SW 1271 (cell line): ENCODE measurements at places on chromosomes 11 and 22.

DNA sequence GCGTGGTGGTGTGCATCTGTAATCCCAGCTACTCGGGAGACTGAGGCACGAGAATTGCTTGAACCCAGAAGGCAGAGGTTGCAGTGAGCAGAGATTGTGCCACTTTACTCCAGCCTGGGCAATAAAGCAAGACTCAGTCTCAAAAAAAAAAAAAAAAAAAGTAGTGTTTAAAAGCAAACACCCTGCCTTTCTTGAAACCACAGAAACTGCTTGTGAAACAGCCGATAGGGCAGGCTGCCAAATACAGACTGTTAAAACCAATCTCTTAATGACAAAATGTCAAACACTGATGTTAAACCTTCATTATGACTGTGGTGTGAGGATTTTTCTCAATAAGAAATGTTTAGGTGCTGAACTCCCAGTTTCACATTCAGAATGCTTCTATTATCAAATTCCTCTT lies 27.3 kb downstream of the MARK2 start:
- no peak for DNase-seq

DNA sequence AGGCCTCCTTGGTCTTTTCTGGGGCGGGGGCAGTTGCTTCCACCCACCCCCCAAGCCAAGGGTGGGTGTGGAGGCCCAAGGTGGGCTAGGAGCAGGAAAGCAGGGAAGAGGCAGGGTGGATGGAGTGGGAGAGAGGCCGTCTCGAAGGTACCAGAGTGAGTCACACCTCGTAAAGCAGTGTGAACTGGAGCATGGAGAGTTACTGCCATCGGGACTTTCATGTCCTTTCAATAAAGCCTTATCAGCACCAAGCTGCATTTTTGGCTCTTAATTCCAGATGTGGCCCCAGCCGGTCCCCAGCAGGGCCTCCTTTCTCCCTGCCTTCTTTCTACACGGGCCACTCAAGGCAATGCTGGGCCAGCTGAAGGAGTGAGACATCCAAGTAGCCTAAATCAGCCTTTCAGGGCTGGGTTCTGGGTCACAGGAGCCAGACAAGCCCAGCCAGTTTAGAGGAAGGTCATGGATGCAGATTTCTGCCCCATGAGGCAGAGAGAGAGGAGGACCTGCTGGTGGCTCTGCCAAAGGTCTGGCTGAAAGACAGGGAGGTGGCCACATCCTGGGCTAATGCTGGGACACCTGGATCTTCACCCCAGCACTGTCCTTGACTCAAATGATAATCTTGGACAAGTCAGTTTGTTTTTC lies 59.0 kb upstream of the CD82 start:
- no peak for DNase-seq

DNA sequence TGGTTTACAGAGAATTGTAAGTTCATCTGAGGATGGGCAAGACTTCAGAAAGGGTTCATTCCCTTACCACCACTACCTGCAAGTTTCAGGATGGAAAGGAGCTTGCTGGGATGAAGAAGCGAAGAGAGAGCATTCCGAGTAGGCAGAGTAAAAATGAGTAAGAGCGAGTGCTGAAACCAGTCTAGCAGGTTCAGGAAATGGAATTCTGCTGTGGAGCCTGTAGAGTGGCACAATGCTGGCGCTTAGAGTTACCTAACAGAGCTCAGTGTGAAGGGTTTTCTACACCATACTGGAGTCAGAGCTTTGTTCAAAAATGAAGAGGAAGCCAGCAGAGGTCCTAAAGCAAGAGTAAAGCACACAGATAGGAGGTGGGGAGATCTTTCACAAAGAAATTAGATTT lies 179.2 kb upstream of the ZC3H12C start:
- no peak for DNase-seq

DNA sequence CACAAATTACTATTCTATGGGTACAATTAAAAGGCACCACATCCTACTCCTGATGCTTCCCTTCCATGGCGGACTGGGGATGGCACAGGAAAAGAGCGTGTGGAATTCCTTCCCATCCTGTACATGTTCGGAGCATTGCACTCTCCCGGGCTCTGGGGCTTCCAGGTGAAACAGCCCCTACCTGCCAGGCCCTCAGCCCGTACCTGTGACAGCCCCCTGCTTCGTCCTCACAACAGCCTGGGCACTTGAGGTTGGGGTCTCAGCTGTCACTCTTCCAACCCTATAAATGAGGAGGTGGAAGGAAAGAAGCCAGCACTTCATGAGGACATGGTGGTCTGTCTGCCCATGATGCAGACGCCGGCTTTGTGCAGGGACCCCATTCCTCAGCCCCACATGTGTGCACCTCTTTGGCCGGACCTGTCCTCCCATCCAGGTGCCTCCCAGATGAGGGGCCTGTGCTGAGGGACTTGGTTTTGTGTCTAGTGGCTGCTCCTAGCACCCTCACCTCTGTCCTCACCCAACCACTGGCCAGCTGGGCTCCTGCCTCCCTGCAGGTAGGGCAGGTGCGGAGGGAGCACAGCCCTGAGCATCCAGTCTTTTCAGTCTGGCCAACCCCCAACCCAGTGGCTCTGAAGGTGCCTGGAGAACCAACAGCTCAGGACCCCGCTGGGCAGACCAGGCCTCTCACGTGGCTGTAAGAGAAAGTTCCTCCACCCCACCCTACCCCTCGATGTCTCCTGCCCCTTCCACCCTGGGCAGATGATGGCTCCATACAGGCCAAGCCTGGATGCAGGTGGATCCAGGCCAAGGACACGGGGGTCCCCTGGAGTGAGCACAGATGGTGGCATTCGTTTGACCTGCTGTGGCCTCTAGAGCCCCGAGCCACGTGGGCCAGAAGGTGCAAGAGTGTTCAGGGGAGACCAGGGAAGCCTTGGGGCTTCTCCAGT lies 23.4 kb upstream of the WNT7B start:
- DNase-seq = no peak

- DNase-seq = no peak
Measured at GRCh38 chr11:84947970-84948580, 679.1 kb downstream of the DLG2 start.

GRCh38 chr11:69821511-69822040 lies 2.4 kb upstream of the FGF3 start:
- no peak for DNase-seq

DNA sequence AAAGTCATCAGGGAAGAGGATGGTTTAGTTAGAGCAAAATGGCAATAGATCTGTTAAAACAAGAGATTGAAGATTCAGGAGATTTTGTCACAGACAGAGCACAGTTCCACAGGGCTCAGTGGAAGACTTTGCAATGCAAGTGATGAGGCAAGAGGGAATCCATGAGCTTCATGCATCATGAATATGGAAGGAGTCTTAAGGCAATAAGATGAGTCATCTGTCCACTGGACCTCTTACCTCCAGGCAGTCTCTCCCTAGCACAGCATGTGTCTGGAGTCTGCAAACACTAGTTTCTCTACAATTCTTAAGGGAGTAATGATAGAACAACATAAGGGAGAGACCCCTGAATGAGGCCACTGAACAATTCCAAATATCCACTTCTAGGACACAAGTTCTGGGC lies 245.7 kb downstream of the NXPE2 start:
- no peak for DNase-seq

- DNase-seq = no peak
Measured at GRCh38 chr11:122812638-122813037, 25.7 kb upstream of the CRTAM start.

GRCh38 chr11:9851366-9851765 lies 187.5 kb downstream of the SWAP70 start:
- DNase-seq = no peak

DNA sequence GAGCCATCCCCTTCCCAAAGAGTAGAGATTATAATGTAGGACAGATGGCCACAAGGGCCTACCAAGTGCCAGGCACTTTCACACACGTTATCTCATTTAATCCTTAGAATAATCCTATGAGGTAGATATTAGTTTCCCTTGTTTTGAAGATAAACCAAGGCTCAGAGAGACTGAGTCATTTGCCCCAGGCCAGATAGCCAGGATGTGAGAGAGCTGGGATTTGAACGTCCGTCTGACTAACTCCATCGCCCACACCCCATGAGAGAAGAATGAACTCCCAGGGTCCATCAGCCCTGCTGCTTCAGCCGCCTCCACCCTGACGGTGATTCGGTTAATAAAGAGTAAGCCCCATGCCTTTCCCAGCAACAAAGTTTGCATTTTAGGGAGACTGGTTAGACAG lies 10.7 kb downstream of the PRG3 start:
- DNase-seq = no peak

DNA sequence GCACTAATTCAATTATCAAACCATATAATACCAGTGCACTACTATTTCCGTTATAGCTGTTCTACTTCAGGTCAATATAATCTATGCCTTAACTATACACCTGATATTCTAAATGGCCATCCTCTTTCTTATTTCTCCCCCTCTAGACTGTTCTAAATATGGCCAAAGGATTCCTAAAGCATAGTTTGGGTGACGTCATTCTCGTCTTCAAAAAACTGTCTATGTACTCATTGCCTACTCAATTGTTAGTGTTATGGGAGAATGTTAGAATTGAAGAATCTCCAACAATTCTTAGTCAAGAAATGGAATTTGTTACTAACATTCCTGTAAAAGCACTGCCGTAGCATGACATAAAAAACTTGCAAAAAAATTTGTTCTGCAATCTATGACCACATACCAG lies 431.1 kb upstream of the ANO3 start:
- no peak for DNase-seq

DNA sequence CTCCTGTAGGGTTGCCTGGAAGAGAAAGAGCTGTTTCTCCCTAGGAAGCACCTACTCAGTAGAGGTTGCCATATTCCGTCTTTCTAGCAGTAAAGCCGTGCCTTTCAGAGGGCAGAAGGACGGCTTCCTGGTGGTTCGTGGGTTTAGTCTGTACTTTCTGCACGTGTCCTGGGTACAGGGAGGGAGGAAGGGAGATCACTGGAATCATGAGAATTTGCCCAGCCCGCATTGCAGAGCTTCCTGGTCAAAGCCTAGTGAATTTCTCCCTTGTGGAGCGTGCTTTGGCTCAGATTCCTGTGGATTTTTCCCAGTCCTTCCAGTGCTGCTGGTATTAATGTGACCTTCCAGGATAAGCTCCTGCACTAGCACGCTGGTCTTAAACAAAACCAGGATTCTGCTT lies 44.9 kb downstream of the GRAMD1B start:
- no peak for DNase-seq

DNA sequence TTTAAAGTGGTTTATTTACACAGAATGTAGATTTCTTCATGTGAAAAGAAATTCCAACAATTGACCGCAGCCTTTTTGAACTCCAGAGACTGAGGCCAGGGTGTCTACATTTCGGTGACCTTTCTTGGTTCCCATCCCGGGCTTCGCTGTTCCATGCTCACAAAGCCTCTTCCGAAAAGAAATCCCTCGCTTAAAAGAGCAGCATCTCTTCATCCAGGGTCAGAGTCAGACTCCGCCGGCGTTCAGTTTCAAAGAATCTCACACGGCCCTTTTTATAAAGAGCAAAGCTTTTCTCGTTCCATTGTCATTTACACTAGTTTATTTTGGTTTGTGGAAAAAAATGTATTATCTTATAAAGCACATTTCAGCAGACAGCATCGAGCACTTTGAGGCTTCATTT lies 530.6 kb upstream of the B3GAT1 start:
- DNase-seq = no peak

- DNase-seq = no peak
Measured at GRCh38 chr11:65209711-65210360, 28.1 kb downstream of the CAPN1 start.

DNA sequence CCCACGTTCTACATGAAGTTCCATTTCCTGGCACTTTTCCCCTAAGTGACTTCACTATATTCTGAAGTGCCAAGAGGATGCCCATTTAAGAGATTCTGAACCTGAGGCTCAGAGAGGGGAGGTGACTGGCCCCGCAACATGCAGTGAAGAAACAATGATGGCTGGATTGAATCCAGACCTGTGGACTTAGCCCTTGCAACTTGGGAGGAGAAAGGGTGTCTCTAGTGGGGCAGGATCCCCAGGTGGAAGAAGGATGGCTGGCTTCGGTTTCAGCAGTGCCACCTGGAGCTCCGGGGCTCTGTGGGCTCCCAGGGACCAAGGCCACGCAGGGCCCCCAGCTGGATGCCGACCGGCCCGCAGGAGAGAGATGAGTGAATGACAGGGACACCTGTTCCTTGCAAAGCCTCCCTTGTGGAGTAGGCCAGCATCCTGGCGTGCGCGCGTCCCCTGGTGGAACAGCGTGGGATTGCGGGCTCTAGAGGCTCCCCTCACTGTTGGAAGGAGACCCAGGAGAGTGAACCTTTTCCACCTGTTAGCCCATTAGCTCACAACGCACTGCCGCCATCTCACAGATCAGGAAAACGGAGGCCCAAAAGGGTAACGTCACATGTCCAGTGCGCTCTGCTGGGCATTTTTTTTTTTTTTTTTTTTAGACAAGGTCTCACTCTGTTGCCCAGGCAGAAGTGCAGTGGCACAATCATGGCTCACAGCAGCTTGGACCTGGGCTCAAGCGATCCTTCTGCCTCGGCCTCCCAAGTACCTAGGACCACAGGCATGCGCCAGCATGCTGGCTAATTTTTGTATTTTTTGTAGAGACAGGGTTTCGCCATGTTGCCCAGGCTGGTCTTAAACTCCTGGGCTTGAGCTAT lies 104.7 kb downstream of the KIAA1671 start:
- peak; percentile 31 for DNase-seq

- no peak for DNase-seq
Measured at GRCh38 chr11:95067841-95068219, 1.1 kb downstream of the SRSF8 start.

GRCh38 chr22:26546282-26546681 lies 34.0 kb upstream of the TFIP11 start:
- DNase-seq = no peak
